Stimulated activated naive CD4-positive, alpha-beta T cell treated with Interleukin-2 at 50 U/mL for 16 hours (primary cell): ENCODE measurements at places on chromosomes 1 and 21.

DNA sequence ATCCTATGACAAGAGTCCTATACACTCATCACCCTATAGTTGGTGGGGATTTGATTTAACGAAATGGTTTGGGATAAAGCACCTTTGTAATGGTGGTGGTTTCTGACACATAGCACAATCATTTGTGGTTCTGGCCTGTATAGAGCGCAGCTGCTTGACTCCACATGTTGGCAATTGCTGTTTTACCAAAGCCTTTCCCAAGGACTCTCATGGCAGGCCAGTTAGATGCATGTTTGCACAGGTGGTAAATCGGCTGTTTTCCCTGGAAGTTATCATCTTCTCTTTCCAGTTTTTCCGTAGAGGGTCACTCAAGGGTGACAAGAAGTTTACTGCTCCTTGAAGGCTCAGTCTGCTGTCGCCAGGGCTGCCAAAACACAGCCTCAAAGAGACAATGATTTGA is 17.1 kb upstream of the XPR1 start:
- no peak for DNase-seq

DNA sequence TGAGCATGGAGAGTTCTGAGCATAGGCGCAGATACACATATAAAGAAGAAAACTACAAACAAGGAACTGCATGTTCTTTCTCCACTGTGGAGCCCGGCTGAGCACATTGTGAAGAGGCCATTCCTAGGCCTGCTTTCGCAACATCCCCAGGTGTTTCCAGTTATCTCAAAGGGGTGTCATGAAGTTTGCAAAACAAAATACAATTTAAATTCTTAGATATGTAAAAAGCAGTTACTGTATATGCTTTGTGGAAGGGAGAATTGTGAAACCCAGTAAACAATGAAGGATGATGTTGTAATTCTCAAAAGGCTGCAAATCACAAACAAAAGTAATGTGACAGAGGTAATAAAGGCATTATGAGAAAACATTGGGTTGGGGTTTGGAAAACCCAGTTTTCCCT is 98.6 kb upstream of the ZNF644 start:
- no peak for DNase-seq

DNA sequence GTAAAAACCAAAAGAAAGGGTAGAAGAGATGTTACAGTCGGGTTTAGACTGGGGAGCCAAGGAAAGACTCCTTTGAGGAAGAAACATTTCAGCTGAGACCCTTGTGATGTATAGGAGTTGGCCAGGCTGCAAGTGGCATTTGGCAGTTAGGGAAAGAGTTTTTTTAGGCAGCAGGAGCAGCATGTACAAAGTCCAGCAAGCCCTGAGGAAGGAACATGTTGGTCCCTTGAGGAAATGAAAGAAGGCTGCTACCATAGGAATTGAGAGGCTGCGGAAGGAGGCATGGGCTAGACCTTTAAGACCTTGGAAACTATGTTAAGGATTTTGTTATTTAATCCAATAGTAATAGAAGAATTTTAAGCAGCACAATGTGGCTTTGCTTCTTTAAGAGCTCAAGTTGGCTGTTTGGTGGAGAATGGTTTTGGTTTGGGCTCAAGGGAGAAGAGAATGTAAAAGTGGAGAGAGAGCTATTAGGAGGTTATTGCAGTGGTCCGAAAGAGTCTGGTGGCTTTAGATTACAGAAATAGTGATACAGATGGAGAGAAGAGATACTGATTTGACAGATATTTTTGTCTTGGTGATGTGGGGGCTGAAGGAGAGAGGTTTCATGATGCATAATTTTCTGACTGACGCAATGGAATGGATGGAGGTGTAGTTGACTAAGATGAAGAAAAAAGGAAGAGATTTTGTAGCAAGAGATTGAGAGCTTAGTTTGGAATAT is 26.6 kb downstream of the SMAP2 start:
- no peak for DNase-seq

- no peak for DNase-seq
Observed at GRCh38 chr1:163085904-163086268, 16.7 kb downstream of the RGS4 start.

GRCh38 chr1:236619398-236619797 is 15.1 kb upstream of the HEATR1 start:
- no peak for DNase-seq

- DNase-seq: no peak
Observed at GRCh38 chr1:30284226-30284625, 439.2 kb downstream of the MATN1 start.

DNA sequence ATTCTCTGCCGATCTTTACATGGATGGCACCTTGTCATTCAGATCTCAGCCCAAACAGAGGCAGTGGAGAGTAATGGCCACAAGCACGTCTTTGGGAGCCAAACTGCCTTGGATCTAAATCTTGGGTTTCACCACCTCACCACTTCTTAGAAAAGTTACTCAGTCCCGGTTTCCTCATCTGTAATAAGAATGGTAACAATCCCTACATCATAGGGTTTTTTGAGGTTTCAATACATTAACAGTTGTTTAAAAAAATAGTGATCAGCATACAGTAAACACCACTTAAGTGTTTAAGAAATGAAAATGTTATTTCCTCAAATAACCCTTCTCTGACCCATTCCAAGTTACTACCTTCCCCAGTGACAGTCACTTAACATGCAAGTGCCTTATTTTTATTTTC is 38.5 kb upstream of the KCNA3 start:
- DNase-seq: no peak

- DNase-seq: peak; percentile 24
Observed at GRCh38 chr1:201191653-201192260, 1.1 kb downstream of the IGFN1 start.

DNA sequence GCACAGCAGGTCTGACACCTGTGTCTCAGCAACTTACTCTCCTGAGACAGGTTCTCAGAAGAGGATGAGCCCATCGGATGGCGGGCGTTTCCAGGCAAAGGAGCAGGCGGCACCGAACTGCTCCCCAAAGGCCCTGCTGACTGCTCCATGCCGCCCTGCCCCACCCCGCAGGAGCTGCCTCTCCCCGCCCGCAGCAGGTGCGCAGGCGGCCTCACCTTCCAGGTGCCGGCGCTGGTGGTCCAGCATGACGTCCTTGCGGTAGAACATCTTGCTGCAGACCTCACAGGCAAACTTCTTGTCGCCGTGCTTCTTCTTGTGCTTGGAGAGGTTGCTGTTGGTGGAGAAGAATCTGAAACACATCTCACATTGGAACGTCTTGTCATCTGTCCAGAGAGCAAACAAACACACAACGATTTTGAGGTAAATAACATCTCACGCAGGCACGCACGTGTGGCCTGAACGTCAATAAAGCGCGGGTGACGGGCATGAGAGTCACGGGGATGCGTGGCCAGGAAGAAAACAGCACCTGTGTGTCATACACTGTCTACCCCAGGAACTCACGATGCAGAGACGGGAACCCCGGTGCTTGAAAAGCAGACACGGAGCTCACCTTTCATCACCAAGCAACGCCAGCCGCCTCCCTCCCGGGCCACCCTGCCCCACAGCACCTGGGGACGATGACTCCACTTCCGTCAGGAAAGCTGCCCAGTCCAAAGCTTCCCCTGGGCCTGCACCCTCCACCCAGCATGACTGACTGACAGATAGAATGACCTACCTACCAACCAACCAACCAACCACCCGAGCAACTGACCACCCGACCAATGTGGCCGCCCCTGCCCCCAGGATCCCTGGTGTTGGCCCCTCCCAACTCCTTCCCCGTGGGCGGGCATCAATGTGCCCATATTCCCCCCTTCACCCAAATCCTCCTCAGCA is 50.9 kb downstream of the PRDM15 start:
- no peak for DNase-seq

DNA sequence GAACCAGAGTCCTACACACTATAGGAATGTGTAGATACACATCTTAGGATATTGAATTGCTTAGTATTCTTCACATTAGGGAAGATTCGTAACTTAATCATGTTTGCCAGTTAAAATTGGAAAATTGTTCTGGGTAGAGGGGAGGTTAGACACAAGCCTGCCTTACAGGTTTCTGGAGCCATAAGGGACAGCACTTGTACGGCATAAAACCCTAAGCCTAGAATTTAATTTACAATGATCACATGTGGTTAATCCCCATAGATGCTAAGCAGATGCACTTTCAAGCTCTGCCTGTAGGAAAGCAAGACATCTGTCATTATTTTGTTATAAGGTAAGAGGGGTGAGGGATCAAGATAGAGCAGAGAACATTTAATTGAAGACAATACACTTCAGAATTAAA is 820.7 kb downstream of the NCAM2 start:
- DNase-seq: no peak

DNA sequence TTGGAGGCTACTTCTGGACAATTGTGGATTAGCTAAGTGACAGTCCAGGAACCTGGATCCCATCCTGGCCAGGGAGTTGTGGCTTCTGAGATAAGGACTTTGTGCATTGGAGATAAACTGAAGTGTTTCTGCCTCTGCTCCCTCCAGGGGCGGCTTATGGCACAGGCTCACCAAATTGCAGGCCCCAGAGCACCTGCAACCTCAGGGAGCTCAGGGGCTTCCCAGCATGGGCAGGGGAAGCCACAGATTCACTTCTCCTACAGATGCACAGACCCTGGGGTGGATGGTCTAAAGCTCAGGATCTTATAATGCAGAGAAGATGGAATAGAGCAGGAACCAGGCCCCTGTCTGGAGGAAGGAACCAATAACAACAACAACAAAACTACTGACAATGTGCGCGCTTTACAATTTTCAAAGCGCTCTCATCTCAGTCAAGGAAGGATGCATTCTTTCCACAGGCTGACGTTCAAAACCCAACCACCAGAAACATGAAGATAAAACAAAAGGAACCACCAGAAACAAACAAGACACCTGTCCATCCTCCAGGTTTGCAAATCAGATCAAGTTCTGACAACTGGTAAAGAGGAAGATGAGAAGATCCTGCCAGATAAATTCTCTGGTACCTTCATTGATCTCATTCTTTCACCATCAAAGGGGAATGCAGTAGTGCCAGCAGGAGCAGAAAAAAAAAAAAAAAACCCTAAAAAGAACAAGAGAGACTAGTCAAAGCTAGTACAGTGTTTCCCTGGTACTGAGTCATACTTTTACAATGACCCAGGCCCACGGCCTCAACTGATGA is 121.0 kb upstream of the IRF2BP2 start:
- DNase-seq: peak; percentile 44

DNA sequence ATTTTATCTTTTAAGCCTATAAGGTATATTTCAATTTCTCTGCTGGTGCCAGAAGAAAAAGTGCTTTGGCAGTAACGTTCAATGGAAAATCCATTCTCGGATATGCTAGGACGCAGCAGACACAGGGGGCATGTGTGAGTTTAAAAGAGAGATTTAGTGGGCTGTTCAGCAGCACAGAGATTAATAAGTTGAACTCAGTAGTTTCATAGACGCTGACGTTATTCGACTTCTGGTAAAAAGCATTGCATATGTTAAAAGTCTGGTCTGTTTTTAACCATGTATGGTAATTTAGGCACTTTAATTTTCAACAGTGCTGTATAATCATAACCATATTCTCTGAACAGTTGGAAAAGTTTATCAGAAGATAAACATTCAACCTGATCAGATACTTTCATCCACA is 99.6 kb downstream of the ATP6V1G3 start:
- no peak for DNase-seq

DNA sequence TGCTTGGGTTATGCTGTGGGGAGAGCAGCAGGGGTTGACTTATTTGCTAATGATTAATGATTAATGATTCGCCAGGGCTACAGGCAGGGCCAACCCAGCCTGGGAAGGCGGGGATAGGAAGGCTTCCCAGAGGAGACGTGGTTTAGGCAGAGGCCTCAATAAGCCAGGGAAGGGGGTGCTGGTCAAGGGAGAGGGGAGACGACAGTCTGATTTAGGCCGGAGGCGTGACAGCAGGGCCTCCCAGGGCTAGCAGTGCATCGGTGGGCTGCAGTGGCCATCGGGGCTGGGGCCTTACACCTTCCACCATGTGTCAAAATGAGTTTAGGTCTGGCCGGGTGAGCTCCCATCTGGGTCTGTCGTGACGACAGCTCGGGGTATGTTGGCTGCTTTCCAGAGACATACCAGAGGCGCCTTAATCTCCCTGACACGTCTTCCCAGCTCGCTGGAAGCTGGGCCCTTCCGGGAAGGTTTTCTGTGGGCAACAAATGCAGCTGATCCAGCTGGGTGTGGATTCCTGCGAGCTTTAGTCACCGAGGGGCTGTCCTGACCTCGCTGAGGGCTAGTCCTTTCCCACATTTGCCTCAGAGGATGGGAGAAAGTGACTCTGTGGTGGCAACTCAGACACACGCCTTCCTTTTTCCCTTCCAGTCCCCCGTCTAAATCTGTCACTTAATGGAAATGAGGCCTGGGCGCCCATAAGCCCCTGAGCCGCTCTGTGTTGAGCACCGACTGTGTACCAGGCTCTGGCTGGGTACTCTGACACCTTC is 3.7 kb upstream of the SLC1A7 start:
- no peak for DNase-seq

DNA sequence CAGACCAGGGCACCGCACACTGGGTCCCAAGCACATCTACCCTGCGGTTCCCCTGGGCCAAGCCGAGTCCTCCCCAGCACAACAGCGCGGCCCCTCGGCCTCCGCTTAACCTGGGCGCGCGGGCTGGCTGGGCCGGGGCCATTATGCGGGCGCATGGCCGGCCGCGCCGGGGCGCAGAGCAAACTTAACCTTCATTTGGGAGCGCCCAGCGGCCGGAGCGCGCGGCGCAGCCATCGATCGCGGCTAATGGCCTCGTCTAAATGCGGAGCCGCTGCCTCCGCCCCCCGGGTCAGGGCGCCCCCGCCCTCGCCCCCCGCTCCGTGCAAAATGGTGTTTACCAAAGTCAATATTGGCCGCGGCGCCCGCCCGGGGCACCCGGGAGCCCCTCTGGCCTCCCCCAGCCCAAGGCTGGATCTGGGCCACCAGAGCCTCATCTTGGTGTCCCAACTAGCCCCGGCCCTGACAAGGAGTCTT is 272.1 kb downstream of the TRABD2B start:
- no peak for DNase-seq

DNA sequence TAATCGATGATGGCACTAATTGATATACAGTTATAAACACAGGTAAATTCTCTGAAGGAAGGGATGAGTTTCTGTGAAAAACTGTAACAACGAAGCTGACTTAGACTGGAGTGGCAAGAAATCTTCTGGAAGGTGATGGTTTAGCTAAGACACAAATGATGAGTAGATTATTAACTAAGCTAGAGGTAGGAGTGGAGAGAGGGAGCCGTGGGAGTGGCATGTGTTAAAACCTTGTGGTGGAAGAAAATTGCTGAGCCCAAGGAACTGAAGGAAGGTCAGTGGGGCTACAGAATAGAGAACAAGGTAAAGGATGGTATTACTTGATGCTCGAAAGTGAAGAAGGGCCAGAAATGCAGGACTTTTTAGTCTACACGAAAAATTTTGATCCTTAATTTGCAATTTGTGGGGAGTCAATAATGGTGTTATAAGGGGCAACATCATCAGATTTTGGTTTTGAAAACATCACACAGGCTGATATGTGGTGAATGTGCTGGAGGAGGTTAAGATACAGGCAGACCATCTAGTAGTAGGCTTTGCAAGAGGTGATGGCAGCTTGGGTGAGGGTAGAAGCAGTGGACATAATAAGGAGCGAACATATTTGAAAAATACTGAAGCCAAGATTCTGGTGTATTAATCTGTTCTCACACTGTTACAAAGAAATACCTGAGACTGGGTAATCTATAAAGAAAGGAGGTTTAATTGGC is 93.8 kb downstream of the S1PR1 start:
- DNase-seq: no peak
